B cell (primary cell): ENCODE measurements at places on chromosomes 12 and 14. TPM values are rescaled to one million over a fixed set of nuclear protein-coding genes. Genes with fewer than 3 reads are reported as not detected.

DNA sequence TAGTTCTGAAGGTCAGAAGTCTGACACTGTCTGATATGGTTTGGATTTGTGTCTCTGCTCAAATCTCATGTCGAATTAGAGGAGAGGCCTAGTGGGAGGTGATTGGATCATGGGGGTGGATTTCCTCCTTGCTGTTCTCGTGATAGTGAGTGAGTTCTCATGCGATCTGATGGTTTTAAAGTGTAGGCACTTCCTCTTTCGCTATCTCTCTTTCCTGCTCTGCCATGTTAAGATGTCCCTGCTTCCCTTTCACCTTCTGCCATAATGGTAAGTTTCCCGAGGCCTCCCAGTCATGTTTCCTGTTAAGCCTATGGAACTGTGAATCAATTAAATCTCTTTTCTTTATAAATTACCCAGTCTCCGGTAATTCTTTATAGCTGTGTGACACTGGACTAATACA lies 84.1 kb upstream of the TMTC1 start:
- no peaks in the 10 kb centered on the region for H3K36me3 ChIP-seq
- no peak for DNase-seq
- no peaks in the 10 kb centered on the region for H3K27me3 ChIP-seq
- H3K4me1 ChIP-seq: no peaks in the 10 kb centered on the region
- H3K27ac ChIP-seq: no peak overlapping the region

DNA sequence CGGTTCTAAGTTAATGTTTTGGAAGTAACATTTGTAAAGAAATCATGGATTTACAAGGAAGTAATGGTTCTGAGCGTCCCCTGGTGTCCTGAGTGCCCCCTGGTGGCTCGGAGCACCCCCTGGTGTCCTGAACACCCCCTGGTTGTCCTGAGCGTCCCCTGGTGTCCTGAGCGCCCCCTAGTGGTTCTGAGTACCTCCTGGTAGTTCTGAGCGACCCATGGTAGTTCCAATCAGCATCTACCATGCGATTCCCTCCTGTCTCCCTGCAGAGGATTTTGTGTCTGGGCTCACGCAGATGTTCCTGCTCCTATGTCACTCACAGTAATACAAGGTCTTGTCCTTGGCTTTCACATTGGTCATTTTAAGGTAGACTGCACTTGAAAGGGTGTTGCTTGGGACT lies 1352.9 kb downstream of the TMEM121 start:
- peaks cover 14% of the 10 kb centered on the region for H3K4me1 ChIP-seq
- no peak overlapping the region for H3K4me3 ChIP-seq
- peaks cover 10% of the 10 kb centered on the region for H3K27me3 ChIP-seq
- no peak overlapping the region for H3K27ac ChIP-seq

The MANSC4 gene
- total RNA-seq: not detected in 2 replicates

The RTL1 gene
- total RNA-seq: not detected in 2 replicates

GRCh38 chr12:31226639-31227038 lies 99.3 kb downstream of the SINHCAF start:
- no peak overlapping the region for H3K27ac ChIP-seq
- no peaks in the 10 kb centered on the region for H3K27me3 ChIP-seq
- H3K36me3 ChIP-seq: no peaks in the 10 kb centered on the region
- no peaks in the 10 kb centered on the region for H3K4me1 ChIP-seq

DNA sequence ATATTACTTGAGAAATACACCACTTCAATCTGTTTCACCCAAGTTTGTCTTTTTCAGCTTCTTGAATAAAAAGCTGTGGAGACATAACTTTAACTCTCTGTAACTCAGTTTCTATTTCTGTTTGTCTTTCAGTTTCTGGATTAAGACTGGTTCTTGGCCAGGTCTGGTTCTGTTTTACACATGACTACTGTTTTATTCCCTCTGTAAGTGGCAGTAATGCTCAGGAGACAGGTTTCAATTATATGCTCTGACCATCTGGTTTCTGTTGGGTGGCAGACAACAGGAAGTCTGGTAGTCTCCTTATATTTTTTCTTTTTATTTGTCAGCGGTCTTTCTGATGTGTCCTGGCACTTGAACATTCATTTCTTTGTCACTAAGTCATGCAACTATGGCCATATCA lies 102.9 kb downstream of the RPS29 start:
- no peaks in the 10 kb centered on the region for H3K36me3 ChIP-seq
- no peak overlapping the region for H3K27ac ChIP-seq
- no peak overlapping the region for H3K4me3 ChIP-seq
- no peaks in the 10 kb centered on the region for H3K4me1 ChIP-seq
- DNase-seq: no peak

The FBLN5 gene
- total RNA-seq: 0.12 and 0.37 TPM in 2 replicates

GRCh38 chr14:99382781-99383471 lies 97.7 kb downstream of the SETD3 start:
- no peak overlapping the region for H3K4me3 ChIP-seq
- H3K4me1 ChIP-seq: peaks cover 32% of the 10 kb centered on the region
- DNase-seq: no peak
- H3K27ac ChIP-seq: no peak overlapping the region
- H3K36me3 ChIP-seq: no peaks in the 10 kb centered on the region

DNA sequence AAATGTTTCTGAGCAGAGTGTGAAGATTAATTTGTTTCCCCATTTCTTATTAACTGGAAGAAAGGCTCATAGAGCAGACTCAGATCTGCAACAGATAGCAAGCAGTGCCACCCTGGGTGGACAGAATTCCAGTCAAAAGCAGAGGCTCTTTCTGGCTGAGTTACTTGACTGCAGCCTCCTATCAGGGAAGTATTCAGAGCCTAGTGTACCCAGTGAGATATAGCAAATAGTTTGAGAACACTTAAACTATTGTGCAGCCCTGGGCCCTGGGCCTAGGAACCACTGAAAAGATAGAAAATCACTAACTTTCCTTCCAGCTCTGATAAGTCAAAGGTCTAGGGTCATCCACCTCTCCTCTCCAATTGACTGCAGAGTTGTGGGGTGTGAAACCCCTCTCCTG lies 11.2 kb upstream of the AQP2 start:
- H3K4me1 ChIP-seq: no peaks in the 10 kb centered on the region
- H3K36me3 ChIP-seq: no peaks in the 10 kb centered on the region
- DNase-seq: no peak
- H3K27me3 ChIP-seq: no peaks in the 10 kb centered on the region

GRCh38 chr12:77189901-77190416 lies 124.6 kb upstream of the E2F7 start:
- no peaks in the 10 kb centered on the region for H3K4me1 ChIP-seq
- H3K27ac ChIP-seq: no peak overlapping the region
- no peak overlapping the region for H3K4me3 ChIP-seq
- DNase-seq: no peak
- H3K36me3 ChIP-seq: no peaks in the 10 kb centered on the region
- no peaks in the 10 kb centered on the region for H3K27me3 ChIP-seq

The GPR137C gene
- 0.67 and 0.95 TPM in 2 replicates for total RNA-seq

The CYP27B1 gene
- 0.79 and 1.1 TPM in 2 replicates for total RNA-seq

DNA sequence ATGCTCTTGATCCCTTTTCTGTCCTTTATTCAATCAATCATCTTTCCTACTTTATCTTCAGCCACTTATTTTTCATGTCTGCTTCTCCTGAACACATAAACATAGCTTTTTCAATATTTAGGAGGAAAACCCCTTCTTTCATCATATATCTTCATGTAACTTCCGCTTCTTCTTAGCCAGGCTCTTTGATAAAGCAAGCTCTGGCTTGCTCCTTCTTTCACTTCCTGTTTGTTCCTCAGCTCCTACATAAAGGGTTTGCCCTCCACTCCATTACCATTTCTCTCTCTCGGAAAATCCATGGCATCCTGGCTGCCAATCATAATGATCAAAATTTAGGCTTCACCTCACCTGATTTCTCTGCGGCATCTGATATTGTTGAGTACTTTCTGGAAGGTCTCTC lies 33.7 kb upstream of the HELB start:
- peaks cover 6% of the 10 kb centered on the region for H3K4me1 ChIP-seq
- peak; percentile 17 for DNase-seq
- no peaks in the 10 kb centered on the region for H3K36me3 ChIP-seq
- no peak overlapping the region for H3K4me3 ChIP-seq
- H3K27me3 ChIP-seq: no peaks in the 10 kb centered on the region

DNA sequence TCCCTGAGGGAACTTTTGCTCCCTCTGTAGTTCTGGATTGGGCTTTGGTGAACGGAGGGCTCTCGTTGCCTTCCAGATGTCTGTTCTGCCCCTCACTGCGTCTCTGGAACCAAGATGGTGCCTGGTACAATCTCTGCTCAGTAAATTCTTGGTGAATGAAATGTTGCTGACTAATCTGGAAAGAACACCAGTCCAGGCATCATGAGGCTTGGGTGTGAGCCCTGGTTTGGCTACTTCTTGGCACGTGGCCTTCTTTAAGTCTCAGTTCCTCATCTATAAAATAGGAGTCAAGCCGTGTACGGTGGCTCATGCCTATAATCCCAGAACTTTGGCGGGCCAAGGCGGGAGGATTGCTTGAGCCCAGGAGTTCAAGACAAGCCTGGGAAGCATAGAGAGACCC lies 4.3 kb downstream of the HHIPL1 start:
- peaks cover 3% of the 10 kb centered on the region for H3K4me1 ChIP-seq
- no peak overlapping the region for H3K27ac ChIP-seq
- no peaks in the 10 kb centered on the region for H3K36me3 ChIP-seq
- H3K27me3 ChIP-seq: peaks cover 25% of the 10 kb centered on the region
- no peak overlapping the region for H3K4me3 ChIP-seq

DNA sequence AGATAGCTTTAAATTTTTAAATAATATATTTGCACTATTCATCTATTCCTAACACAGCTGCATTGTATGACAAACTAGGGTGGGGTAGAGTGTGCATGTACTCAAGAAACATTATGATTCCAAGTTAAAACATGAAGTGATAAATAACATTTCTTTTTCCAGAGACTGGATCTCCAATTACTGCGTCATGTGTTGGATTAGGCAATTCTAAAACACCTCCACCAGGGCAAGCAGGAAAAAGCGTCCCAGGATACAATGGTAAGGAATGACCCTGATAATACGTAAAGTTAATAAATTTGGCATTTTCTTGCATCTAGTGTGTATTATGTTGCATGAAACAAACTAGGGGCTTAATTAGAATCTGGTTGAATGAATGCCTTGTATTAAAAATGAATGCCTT lies 138.9 kb downstream of the ACSS3 start:
- DNase-seq: no peak
- no peak overlapping the region for H3K4me3 ChIP-seq
- no peak overlapping the region for H3K27ac ChIP-seq

DNA sequence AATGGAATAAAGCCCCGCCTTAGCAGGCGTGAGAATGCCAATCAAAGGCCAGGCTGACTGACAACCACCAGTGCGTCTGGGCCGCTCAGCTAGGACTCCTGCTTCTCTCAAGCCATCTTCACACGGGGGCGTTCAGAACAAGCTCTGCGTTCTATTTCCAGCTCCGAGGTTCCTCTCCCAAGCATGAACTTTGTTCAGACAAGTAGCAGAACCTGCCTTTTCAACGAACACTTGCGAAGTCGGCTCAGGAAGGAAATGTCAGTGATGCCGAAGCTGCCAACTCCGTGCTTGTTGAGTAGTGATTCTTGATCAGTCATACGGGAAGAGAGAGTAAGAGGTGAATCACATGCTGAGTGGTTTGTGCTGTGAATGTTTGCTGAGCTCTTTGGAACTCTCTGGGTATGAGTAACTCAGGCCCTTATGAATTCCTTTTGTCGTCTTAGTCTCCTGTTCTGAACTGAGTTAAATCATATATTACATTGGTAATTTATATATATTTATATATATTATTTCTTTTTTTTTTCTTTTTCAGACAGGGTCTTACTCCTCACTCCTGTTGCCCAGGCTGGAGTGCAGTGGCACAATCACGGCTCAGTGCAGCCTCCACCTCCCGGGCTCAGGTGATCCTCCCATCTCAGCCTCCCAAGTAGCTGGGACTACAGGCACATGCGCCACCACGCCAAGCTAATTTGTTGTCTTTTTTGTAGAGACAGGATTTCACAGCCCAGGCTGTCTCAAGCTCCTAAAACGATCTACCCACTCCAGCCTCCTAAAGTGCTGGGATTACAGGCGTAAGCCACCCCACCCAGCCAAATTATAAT lies 29.4 kb upstream of the BCL7A start:
- peak overlapping the region; percentile 70 for H3K27ac ChIP-seq
- no peaks in the 10 kb centered on the region for H3K27me3 ChIP-seq
- no peak overlapping the region for H3K4me3 ChIP-seq
- H3K4me1 ChIP-seq: peaks cover 38% of the 10 kb centered on the region

- H3K4me1 ChIP-seq: peaks cover 21% of the 10 kb centered on the region
- peak overlapping the region; percentile 91 for H3K27ac ChIP-seq
- H3K4me3 ChIP-seq: peak overlapping the region; percentile 94
- no peaks in the 10 kb centered on the region for H3K27me3 ChIP-seq
- DNase-seq: no peak
- H3K36me3 ChIP-seq: peaks cover 2% of the 10 kb centered on the region
These were observed 790 bp downstream of the NEDD1 start for GRCh38 chr12:96907671-96908422.
